Activated CD4-positive, CD25-positive, alpha-beta regulatory T cell treated with anti-CD3 and anti-CD28 coated beads, Interleukin-2, amount 50 U/mL, for 16 hours (primary cell): ENCODE measurements at places on chromosomes 5 and 9.

DNA sequence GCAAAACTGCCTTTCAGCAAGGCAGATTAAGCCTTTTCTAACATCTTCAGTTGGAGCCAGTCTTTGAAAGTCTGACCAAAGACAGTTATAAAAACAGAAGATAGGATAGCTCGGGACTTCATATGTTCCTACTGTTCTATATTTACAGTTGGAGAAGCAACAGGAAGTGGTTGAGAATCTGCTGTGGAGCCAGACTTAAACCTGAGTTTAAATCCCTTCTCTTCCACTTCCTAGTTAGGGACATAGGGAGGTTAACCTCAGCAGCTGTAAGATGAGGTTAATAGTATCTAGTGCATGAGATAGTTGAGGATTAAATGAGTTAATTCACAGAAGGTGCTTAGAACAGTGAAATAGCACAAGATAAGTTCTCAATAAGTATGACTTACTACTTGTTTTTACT is 84.5 kb upstream of the FREM1 start:
- no peak for DNase-seq

GRCh38 chr9:132163876-132164603 is 2.2 kb downstream of the NTNG2 start:
- DNase-seq: no peak

DNA sequence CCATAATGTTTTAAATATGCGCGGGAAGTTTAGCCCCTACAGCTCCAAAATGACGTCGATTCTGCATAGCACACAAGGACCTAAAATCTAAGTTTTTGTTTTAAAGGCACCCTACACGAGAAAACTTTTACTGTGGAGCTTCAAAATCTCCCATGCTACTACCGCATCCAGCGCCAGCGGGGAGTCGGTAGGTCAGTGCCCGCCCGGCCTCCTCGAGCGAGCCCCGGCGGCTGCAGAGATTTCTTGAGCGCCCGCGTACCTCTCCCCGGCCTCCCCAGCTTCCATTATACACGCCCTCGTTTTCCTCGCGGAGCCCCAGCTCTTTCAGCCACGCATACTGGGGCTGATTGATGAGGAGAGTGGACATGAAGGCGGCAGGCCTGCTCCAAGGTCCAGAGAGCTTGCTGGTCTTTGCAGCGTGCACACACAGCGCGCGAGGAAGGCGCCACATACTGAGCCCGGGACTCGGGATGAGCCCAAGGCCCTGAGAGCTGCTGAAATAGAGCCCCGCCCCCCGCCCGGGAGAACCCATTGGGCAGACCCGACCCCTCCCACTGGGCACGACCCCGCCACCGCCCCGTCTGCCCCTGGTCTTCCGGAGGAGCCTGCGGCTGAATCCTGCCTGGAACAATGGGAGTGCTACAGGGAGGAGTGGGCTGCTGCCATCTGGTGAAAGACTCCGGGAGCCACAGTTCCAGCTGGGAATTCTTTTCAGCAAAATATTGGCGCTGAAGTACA is at the start of gene ALDH7A1:
Gene ALDH7A1 (minus strand): TSS at position 472 of the 738 bp plus-strand sequence. CDS start 21 bp downstream, at position 451.
- no peak for DNase-seq

DNA sequence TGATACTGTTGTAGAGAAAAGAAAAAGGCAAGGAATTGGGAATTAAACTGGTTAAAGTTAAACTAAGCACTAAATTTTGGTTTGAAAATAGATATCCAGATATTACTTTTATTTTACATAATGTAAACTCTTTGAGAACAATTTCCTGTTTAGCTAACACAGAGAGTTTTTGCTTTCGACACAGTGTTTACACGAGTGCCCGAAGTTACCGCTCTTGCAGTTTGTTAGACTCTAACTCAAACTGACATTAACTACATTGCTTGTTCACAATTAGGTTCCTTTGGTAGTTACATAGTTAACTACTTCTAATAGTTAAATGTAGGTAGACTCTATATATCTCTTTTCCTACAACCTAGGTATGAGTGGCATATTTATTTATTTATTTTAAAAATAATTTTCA is 117.1 kb upstream of the CHD1 start:
- no peak for DNase-seq

DNA sequence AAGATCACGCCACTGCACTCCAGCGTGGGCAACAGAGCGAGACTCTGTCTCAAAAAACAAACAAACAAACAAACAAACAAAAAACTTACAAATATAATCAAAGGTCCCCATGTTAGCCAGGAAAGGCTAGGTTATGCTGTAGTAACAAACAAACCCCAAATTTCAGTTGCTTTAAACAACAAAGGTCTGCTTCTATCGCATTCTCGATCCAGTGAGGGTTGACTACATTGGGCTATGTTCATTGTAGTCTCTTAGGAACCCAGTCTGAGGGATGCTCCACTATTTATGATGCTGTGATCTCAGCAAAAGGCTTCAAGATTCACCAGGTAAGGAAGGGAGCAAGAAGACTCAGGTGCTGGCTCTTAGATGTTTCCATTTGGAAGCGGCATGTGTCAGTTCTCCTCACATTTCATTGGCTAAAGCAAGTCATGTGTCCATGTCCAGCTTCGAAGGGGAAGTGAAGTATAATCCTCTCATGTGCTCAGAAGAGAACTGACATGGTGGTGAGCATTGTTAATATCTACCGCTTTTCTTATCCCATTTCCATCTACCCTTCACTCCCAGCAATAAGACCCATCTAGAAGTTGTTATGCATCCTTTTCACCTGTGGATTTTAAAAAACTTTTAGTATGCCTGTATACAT is 26.5 kb upstream of the NEK6 start:
- DNase-seq: no peak

GRCh38 chr5:38190111-38190510 is 68.2 kb upstream of the EGFLAM start:
- no peak for DNase-seq

DNA sequence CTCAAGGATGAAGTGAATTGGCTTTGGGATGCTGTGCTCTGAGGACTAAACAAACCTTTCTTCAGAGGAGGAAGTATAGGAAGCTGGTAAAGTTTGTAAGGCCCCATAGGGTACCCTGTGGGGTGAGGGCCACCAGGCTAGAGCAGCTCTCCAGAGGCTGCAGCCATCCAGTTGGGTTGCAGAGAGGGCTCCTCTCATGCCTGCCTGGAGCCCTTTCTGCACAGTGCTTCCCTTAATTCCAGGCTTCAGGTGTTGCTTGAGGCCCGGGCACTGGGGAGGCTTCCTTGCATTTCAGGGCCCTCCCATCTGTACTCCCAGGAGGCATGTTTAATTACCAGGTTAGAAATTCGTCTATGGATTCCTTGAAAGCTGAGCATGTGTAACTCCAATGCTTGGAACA is 95.3 kb upstream of the FSTL4 start:
- no peak for DNase-seq

- no peak for DNase-seq
Observed at GRCh38 chr5:118705959-118706667, 282.2 kb downstream of the DTWD2 start.

DNA sequence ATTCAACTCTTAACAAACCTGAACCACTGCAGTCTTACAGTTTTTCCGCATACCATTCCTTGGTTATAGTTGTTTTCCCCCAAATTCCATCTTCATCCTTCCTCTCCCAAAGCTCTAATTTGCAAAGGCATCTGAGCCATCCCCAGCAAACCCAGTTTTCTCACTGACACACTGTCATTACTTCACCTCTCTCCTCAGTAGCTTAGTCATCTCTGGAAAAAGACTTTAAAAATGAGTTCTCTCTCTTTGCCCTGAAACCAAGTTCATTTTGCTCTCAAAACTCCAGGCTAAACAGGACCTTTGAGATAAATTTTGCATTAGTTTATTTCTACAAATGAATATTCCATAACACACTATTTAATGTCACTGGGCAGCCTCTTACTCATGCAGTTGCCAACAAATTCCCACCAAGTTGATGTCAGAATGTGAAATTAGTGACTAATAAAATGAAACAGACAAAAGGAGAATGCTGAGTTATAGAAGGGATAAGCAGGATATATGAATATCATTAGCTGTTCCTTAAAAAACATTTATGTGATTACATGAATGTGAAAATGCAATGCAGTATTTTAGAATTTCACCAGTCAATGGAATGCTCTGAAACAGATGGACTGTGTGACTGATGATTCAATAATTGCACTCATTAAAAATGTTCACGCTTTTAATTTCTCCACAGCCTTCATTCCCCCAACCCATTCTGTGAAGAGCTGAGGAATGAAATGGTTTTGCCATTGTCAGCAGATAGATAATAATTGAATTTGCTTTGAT is 107.4 kb upstream of the DMAC1 start:
- no peak for DNase-seq

DNA sequence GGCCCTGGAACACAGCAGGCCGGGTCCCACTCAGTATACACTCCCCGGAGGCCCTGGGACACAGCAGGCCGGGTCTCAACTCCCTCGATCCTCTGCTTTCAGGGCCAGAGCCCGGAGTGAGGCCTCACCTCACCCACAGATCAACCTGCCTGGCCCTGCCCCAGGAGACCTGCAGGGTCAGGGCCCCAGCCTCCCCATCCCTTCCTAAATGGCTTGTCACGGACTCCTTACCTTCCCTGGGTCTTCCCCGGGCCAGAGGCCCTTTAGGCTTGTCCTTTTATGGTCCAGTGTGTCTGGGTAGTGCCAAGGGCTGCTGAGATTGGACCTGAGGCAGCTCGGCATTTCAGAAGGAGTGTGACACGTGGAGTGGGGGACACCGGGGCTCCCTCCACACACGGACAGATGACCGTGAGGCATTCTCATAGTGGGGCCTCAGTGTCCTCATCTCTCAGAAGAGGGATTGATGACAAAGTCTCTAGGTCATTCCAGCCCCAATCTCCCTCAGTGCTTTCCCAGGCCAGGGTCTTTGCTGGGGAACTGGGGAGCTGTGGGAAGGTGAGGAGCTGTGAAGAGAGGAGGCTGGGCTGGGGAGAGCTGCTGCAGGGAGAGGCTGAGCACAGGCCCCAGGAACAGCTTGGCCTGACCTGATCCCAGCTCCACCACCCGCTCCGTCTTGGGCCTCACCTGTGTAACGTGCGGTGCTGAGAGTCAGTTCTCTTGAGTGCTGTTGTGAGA is 18.0 kb upstream of the PLEKHG4B start:
- DNase-seq: no peak

DNA sequence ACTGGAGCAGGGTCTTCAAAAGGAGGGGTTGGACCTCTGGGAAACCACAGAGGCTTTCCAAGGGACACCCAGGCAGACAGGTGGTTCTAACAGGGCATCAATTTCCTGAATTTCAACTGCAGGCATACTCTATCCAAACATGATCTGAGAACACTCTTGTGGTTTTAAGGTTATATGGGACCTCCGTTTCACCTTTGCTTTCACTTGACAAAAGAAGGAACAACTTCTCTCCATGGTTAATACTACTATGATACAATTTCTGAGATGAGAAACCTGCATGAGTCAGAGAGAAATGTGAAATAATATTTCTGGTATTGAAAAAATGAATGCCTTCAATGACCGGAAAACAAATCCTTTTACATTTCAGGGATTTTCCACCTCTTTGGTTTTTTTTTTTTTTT is 28.0 kb upstream of the ERAP1 start:
- no peak for DNase-seq

GRCh38 chr9:9437641-9438040 is 1175.2 kb downstream of the PTPRD start:
- no peak for DNase-seq

DNA sequence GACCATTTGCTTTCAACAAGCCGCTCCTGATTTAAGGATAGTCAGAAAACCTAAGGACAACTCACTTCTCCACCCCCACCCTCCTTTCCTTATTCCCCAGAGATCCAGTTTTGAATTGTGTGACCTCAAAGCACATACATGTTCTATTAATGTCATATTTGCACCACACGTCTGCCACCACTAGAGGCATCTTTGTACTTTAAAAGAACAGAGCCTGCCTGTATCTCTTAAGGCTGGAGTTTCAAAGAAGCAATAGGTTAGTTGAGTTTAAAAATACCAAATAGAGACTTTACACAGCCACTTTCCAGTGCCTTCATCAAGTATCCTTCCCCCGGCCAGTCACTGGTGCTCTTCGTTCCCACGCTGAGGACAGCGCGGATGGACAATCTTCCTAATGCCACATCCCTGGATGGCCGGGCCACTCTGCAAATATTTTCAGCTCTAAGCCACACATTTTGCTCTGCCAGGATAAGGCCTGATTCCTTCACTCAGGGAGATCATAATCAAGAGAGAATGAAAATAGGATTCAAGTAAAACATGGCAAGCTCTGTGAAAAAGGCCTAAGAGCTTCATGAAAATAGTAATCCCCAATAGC is 146.3 kb downstream of the SNCAIP start:
- DNase-seq: no peak

DNA sequence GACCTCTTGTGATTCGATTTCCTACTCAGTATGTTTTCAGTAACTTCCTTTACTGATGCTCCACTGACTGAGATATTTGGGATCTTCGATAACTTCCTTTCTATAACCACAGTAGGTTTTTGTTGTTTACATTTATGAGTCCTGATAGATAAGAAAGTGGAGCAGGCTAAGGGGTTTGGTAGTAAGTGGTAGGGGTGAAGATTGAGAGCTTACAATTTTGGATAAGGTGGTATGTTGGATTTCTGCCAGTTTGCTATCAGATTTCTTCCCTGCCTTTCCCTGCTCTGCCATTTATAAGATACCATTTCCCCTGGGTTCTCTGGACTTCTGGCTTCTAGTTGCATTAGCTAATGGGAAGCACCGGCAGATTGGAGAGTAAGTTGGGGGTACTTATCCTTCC is 7.9 kb upstream of the NDUFS4 start:
- no peak for DNase-seq

DNA sequence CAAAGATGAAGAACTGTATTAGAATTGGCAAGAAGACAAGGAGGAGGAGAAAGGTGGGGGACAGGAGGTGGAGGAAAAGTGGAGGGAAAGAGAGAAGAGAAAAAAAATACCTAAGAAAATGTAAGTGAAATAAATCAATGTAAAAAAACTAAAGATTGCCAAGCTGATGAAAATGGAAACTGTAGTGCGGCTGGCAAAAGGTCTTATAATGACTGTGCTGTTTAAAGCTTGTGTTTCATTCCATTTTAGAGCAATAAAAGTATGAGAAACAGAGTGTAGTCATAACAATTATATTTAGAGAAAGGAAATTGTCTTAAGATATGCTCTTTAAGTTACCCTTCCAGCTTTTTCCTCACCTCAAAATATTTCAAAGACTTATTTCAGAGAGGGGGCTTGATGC is 670.5 kb upstream of the SEMA6A start:
- DNase-seq: no peak

DNA sequence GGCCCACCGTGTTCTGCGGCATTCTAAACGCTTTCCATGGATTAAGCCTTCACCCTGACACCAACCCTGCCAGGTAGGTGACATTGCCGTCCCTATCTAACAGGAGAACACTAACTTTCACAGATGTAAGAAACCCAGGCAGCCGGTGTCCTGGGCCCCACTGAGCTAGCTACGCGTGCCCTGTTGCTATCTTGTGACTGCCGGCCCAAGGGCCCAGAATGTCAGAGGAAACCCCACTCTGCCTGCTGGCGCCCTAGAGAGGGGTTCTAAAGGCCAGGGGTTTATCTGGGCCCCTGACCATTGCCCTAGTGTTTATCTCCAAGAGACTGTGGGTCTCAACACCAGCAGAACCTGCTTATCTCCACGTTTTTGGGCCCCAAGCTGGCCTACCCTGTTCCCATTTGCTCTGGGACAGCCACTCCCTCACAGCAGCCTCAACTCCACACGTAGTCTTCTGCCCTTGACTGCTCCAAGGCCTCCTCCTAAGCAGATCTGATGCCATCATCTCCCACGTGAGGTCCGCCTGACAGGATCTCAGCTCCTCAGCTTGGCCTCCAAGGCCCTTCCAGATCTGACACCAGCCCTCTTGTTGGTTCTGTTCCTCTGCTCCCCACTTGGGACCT is 18.1 kb upstream of the ZBTB34 start:
- no peak for DNase-seq
